ENCODE measurements at places on chromosomes 5 and 9. TPM values are rescaled to one million over a fixed set of nuclear protein-coding genes. Genes with fewer than 3 reads are reported as not detected.

Gene AGPAT2
- total RNA-seq = 52.2 TPM

Gene CYFIP2
- 5.6 TPM for total RNA-seq

Gene TAF1L
- total RNA-seq = not detected

Gene TNFSF15
- 1.6 TPM for total RNA-seq

Gene CDKN2B-AS1
- 0.23 TPM for total RNA-seq

Gene VAV2
- total RNA-seq = 22.5 TPM

Gene CNTFR
- total RNA-seq = not detected

Gene PIP5KL1
- 10.2 TPM for total RNA-seq

Gene CAMK2A
- total RNA-seq = 0.08 TPM

Gene CRHBP
- total RNA-seq = not detected

Gene SEC24A
- 11.2 TPM for total RNA-seq

All from hair follicular keratinocyte (primary cell).